ENCODE measurements at places on chromosomes 16 and 17.

GRCh38 chr17:9403257-9403656, 172.4 kb downstream of the STX8 start:
- DNase-seq: no peak

DNA sequence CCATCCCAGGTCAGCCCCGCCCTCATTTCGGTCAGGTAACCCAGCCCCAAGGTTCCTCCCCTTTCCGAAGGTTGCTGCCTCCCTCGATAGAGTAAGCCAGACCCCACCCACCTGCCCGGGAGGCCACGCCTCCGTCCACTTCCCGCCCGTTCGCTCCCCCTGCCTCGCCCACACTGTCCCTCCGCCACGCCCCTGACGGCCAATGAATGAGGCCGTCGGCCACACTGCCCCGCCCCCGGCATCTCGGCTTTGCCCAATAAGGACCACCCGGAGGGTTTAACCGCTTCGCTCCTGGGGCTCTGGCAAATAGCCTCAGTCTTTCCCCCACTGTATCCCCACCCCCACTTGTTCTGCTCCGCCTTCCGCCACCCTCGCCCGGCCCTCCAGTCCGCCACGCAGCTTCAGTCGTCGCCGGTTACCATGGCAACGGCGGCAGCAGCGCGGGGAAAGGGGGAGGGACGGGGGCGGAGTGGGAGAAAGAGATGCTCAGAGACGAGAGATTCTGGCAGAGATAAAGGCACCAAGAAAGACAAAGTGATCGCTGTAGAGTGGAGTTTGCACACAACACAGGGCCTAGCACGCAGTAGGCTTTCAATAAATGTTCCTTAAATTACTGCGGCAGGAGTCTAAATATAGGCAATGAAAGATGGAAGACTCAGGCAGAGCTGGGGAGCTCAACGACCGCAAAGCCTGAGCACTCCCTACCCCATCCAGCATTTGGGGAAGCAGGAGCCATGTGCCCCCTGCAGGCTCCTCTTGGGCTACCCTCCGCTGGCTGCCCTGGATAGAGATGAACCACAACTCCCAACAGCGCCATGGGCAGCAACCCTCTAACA, 5.1 kb downstream of the DLG4 start:
- peak; percentile 97 for DNase-seq

DNA sequence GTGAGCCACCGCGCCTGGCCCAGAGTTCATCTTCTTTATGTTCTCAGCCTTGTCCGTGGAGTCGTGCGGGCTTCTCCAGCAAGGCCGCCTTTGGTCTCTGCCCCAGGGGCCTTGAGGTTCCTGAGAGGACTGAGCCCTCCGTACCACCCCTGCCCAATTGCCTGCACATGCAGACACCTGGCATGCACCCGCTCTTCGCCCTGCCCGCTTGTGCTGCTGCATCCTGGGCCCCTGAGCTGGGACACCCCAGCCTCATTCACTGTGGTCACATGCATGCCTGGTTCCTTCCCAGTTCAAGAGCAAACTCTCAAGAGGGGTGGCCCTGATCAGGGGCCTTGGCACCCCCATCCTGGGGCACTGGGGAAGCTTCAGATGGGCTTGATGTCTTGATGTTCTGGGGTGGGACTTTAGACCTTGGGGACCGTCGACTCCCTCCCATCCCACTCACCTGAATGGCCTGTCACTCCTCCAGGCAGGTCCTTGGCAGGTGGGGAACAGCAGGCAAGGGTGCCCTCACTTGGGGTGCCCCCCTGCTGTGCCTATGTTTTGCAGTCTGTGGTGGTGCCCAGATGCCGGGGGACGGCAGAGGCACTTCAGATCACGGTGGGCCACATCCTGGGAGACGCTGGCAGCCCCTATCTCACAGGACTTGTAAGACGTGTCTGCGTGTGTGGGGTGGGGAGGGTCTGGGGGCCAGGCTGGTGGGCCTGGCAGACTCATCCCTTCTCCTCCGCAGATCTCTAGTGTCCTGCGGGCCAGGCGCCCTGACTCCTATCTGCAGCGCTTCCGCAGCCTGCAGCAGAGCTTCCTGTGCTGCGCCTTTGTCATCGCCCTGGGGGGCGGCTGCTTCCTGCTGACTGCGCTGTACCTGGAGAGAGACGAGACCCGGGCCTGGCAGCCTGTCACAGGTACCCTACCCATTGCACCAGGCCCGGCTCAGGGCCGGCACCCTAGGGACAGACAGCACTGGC, 12.7 kb upstream of the SPNS2 start:
- no peak for DNase-seq

GRCh38 chr16:12728469-12728868, 75.2 kb downstream of the CPPED1 start:
- no peak for DNase-seq

Measured in GM10248 (cell line).